Fibroblast of skin of right biceps (primary cell): ENCODE measurements at places on chromosomes 12 and 14.

- DNase-seq = no peak
These were observed 132.3 kb downstream of the DERA start for GRCh38 chr12:16043480-16043879.

DNA sequence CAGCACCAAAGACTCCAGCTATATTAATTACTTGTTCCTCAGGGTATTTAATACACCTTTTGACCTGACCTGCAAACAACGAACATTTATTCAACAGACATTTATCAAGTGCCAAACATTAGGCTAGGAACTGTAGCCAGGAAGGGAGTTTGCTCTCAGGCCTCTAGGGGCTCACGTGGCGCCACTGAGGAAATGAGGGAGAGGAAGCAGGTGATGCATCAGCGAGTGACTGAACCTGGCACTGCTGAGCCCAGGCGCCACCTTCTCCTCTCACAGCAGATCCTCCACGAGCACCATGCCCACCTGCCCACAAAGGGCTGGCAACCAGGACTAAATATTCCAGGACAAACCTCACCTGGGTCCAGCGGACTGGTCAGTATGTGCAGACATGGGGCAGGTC, 50.2 kb downstream of the SETD3 start:
- DNase-seq = no peak

DNA sequence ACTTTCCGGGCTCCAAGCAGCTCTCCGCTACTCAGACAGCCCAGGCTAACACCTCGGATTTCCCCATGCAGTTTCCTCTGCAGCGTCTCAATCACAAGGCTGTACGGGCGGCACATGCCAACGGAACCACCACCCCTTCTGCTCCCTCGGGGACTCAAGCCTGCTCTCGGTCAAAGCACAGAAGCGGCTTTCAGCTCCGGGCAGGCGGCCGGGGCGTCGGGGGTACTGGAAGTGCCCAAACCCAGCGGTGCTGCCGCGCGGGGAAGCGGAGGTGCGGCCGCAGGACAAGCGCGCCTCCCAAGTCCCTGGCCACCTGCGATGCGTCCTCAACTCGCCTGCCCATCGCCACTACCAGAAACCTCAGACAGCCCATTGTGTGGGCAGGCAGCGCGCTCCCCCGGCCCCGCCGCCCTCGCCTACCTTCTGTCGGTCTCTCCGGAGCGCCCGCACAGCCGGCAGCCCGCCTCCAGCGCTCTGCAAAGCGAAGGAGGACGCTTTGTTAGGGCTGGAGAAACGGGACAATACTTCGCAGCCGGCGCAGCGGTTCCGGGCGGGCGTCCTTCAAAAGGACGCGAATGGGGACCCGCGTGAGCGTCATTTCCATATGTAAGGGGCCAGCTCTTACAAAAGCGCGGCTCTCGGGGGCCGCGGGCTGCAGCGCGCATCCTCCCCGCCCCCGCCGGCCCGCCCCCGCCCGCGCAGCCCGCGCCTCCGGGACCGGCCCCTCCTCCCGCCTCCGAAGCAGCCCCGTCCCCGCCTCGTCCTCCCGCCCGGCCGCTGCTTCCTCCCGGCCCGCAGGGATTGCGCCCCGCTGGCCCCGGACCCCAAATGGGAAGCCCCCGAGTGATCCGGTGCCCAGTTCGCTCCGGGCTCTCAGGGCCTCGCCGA, 674 bp downstream of the NIN start:
- peak; percentile 31 for DNase-seq

GRCh38 chr14:70118064-70118463, 70.7 kb downstream of the SLC8A3 start:
- DNase-seq = no peak

DNA sequence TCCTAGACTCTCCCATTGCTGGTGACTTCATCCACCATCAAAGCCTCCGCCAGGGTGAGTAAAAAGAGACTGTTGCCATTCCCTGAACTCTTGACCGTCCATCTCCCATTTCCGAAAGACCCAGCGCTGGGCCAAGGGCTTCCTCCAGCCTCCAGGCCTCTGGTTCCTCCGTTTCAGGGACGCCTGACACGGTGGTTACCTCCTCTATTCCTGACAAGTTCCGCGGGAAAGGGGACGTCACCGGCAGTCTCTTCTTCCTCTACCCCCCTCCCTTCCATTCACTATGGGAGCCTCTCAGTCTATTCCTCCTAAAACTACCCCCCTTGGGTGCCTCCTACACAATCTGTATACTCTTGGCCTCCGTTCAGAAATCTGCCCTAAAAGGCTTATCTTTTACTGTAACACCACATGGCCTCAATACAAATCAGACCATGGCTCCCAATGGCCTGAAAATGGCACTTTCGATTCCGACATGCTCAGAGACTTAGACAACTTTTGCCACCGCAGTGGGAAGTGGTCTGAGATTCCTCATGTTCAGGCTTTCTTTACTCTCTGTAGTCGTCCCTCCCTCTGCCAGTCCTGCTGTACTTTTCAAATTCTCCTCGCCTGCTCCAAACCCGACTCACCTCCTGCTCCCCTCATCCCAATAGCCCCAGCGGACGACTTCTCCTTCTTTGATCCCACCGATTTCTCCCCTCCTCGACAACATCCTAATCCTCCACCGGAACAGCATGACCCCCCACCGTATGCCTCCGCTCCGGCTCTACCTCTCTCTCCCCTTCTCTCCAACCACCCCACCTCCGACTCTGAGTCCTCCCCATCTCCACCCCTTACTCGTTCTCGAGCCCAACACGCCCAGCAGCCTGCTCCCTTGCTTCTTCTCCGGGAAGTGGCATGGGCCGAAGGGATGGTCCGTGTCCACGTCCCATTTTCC, 70.4 kb downstream of the MOK start:
- DNase-seq = no peak

DNA sequence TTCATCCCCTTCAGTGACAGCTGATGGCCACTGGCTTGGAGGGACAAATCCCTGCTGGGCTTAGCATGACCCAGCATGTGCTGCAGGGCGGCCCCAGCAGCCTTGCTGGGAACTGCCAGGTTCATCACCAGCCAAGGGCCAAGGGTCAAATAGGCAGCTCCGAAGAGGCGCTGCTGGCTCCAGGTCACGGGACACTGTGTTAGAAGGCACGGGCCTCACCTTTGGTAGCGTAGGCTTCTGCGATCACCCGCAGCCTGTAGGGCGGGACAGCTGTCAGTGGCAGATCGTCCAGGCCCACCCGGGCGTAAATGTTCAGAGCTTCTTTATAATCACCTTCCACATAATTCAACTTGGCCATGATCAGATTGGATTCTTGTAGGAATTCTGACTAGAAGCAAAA, 35.7 kb downstream of the TTC7B start:
- DNase-seq = no peak

DNA sequence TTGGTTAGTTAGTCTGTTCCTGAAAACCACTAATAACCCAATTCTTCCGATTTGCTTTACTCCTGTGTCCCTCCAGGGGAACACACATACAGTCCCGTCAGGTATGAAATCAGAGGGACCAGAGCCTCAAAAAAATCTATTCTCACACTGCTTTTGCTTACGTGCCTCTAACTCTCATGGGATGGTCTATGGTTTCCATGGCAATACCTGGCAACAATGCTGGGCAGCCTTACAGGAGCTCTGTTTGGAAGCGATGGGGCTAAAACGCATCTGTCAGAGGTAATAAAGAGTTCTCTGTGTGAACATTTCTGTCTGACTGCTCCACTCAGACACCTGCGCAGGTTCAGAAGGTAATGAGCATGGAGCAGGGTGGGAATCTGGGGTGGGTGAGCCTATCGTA, 376.2 kb downstream of the GXYLT1 start:
- no peak for DNase-seq

- DNase-seq = peak; percentile 80
These were observed 15.8 kb downstream of the WNT5B start for GRCh38 chr12:1644534-1645438.

- DNase-seq = no peak
These were observed 14.2 kb downstream of the FAM161B start for GRCh38 chr14:73935666-73936065.

DNA sequence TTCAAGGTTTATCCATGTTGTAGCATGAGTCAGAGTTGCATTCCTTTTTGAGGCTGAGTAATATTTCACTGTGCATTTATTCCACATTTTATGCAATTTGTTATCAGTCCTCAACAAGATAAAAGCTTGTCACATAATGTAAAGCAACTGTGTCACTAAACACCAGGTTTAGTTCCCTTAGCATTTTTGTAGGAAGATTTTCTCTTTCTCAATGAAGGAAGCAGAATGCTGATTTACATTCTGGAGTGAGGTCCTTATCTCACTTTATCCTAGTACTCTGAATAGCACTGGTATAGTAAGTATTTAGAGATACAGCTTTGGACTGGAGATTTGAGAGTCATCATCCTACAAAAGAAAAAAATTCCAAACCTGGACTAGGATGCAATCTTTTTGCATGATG, 9.8 kb upstream of the EXD2 start:
- no peak for DNase-seq

GRCh38 chr12:57008178-57008577, 1.8 kb upstream of the ZBTB39 start:
- DNase-seq = peak; percentile 61

GRCh38 chr12:15979096-15980092, 68.3 kb downstream of the DERA start:
- DNase-seq = peak; percentile 94

GRCh38 chr14:104805326-104805678, 4.4 kb downstream of the ZBTB42 start:
- peak; percentile 94 for DNase-seq

DNA sequence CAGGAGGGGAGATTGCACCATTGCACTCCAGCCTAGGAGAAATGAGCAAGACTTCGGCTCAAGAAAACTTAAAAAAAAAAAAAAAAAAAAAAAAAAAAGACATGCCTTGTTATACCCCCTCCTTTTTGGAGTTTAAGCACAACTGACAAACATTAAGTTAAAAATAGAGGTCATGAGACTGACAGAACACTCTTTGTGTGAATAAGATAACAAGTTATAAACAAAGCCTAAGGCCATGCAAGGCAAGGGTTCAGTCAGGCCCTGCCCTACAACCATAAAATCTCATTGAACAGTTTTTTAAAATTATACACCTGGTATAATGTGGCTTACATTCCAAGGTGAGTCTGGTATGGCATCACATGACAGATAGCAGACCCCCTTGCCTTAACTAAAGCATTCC, 39.3 kb downstream of the TSPAN19 start:
- no peak for DNase-seq

GRCh38 chr12:53636641-53637040, 10.5 kb upstream of the ATF7 start:
- no peak for DNase-seq

- DNase-seq = no peak
These were observed 75.0 kb upstream of the CCDC60 start for GRCh38 chr12:119259484-119259883.
